ENCODE measurements at places on chromosomes 16 and 17.
A peak's percentile ranks its signal among the peaks of the same experiment; 100 is the strongest.

GRCh38 chr17:45342871-45343526, 26.2 kb upstream of the MAP3K14 start:
- no peak for DNase-seq

DNA sequence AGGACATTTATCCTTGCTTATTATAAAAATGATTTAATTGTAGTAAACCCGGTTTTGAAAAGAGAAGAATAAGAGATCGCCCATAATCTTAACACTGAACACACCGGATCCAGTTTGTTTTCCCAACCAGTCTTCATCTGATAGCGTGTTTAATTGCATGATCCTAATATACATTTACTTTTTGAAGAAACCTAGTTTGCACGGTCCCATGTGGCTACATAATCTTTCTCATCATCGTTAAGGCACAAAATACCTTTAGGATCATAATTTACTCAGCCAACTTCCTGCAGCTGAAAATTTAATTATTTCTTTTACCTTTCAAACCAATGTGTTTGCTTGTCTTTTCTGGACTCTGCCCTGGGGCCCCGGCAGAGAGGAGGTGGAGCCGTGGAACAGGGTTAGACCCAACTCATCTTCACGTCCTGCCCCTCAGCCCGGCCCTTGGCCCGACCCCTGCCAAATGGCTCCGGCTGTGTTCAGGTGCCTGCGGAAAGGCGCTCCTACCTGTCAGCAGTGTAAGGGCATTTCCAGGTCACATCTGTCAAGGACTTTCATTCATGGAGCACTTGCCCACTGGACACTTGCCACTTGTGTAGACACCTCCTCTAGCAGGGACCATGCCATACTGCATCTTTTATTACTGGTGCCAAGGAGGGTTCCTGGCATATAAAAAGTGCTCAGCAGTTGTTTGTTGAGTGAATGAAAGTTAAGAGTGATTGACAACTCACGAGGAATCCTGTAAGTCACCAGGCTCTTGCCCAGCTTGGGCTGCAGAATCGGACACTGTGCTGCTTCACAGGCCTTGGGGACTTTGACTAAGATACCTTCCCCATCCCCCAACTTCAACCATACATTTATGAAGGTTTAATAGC, 28.6 kb downstream of the SMARCE1 start:
- no peak for DNase-seq

DNA sequence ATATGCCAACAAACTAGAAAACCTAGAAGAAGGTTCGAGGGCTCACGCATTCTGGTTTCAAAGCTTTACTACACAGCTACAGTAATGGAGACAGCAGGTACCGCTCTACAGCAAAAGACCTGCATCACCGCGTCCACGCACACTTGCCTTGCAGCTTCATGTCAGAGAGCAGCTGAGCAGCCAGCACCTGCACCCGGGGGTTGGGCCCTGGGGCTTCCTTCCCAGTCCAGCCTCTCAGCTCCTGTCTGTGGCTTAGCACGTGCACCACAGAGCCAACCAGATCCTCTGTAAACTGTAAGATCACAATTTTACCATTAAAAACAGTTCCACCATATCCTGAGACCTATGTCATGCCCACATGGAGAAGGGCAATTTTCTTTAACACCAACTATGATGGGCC, 15.3 kb downstream of the MEAK7 start:
- no peak for DNase-seq

DNA sequence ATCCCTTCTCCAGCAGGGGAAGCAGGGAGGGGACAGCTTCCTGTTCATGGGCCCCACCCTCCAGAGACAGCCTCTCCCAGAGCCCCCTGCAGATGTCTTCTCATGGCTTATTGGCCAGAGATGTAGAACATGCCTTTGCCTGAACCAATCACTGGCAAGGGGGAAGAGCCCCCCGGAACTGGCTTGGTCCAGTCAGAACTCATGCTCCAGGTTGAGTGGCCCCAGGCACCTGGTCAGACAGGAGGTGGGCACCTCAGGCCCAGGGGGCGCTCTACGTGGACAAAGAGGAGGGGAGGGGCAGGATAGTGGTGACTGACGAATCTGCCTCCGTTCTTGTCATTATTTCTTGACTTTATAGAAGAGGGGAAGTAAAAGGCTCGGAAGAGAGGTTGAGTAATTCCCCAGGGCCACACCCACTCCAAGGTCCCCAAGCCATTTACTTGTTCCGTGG, 23.6 kb downstream of the RAB11FIP4 start:
- no peak for DNase-seq

- DNase-seq, result peak; percentile 84
Observed at GRCh38 chr16:50152807-50153595, at the start of gene TENT4B. Gene TENT4B (plus strand): TSS chr16:50153306. CDS start chr16:50153622, 316 bp downstream.

DNA sequence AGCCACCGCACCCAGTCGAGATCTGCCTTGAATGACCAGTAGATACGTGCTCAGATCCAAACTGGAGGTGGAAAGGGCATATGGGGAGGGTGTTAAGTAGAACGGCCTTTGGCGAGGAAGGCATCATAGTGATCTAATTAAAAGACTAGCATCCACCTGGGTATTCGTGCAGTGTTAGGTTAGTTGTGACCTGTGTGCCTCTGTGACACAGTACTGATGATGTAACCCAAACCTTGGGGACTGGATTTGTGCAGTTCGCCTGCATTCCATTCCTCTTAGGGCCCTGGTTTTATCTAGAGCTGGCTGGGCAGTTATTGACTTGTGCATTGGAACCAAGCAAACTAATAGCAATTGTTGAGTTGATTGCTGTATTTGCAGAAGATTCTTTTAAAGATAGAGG, 47.9 kb downstream of the SNX29 start:
- no peak for DNase-seq

- DNase-seq, result no peak
Observed at GRCh38 chr17:45976755-45977505, 22.1 kb upstream of the STH start.

DNA sequence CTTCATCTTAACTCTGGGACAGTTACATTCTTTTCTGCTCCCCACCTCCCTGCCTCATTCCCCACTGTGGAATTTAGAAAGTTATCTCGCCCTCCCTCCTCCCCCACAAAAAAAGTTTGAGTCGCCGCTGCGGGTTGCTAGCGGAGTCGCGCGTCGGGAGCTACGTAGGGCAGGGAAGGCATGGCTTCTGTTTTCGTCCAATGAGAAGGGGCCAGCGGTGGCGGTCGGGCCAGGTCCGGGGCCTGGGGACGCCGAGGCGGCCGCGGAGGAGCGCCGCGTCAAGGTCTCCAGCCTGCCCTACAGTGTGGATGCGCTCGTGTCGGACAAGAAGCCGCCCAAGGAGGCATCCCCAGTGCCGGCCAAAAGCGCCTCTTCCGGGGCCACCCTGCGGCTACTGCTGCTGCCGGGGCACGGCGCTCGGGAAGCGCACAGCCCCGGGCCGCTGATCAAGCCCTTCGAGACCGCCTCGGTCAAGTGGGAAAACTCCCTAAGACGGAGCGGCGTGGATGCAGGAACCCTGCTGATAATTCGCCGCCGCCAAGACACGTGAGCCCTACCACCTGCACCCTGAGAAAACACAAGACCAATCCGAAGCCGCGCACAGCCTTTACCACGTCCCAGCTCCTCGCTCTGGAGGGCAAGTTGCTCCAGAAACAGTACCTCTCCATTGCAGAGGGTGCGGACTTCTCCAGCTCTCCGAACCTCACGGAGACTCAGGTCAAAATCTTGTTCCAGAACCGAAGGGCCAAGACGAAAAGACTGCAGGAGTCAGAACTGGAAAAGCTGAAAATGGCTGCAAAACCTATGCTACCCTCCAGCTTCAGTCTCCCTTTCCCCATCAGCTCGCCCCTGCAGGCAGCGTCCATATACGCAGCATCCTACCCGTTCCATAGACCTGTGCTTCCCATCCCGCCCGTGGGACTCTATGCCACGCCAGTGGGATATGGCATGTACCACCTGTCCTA, 8.9 kb downstream of the OR4D1 start:
- no peak for DNase-seq

DNA sequence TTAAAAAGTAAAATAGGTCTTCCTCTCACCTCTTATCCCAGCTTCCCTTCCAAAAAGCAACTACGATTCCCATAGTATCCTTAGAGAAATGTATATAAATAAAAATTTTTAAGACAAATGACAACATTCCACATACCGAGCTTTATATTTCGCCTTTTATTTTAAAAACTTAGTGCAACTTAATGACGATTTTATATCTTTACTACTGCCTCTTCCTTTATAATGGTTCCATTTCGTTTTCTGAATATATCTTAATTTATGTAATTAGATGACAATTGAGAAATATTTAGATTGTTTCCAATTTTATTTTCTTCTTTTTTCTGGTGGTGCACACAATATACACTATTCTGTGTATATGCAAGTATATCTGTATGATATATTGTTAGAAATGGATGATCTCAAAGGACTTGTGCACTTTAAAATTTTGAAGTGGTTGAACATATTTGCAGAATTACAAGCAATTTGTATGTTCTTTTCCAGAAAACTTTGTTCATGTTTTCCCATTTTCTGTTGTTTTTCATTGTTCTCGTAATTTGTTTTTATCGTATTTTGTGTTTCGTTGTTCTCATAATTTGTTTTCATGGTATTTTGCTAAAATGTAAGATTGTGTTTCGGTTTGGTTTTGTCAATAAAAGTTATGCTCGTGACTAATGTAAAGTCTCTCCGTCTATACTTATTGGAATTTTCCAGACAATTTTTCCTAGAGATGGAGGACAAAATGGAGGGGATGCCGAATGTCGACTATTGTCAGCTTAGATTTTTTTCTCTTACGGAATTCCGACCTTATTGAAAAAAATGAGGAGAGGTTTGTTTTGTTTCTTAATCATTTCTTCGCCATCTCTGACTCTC, 20.4 kb upstream of the HOXB13 start:
- DNase-seq, result no peak

GRCh38 chr16:11781773-11782172, 15.3 kb downstream of the ZC3H7A start:
- DNase-seq, result peak; percentile 62

GRCh38 chr16:82178352-82178751, 8.3 kb upstream of the MPHOSPH6 start:
- no peak for DNase-seq
